ENCODE measurements at places on chromosomes 11 and 22.

GRCh38 chr22:37546437-37547250, 13.6 kb upstream of the CDC42EP1 start:
- DNase-seq, result no peak

- no peak for DNase-seq
These were observed 17.8 kb upstream of the DGCR8 start for GRCh38 chr22:20062043-20062765.

DNA sequence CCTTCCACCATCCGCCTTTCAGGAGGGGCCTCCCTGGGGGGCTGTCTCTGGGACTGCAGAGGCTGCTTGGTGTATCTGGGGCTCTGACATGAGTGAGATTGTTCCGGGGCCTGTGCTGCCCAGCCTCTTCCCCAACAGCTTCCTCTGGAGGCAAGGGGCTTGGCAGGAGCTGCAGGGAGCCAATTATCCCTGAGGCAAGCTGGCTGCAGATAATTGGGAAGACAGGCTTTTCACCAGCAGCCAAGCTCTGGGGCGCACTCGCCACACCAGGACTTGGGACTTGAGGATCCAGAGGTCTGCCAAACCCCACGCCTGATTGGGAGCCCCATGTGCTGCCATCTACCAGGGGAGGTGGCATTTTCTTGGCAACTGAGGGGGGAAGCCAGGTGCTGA, 15.6 kb upstream of the RTN4R start:
- no peak for DNase-seq

DNA sequence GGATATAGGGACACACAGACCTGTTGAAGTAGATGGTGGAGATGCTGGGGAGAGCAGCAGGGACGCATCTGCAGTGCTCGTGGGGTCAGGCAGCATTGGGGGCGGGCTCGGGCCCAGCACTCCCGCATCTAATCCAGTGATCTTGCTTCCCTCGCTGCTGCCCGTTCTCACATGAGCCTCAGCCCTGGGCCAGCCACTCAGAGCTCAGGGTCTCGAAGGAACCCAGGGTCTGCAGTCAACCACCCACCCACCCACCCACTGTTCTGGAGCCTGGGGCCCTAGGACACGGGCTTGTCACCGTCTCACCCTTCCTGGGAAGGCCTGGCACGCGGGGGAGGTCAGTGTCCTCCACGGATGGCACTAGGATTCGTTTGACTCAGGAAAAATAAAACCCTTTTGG, 406.0 kb downstream of the TBC1D22A start:
- no peak for DNase-seq

DNA sequence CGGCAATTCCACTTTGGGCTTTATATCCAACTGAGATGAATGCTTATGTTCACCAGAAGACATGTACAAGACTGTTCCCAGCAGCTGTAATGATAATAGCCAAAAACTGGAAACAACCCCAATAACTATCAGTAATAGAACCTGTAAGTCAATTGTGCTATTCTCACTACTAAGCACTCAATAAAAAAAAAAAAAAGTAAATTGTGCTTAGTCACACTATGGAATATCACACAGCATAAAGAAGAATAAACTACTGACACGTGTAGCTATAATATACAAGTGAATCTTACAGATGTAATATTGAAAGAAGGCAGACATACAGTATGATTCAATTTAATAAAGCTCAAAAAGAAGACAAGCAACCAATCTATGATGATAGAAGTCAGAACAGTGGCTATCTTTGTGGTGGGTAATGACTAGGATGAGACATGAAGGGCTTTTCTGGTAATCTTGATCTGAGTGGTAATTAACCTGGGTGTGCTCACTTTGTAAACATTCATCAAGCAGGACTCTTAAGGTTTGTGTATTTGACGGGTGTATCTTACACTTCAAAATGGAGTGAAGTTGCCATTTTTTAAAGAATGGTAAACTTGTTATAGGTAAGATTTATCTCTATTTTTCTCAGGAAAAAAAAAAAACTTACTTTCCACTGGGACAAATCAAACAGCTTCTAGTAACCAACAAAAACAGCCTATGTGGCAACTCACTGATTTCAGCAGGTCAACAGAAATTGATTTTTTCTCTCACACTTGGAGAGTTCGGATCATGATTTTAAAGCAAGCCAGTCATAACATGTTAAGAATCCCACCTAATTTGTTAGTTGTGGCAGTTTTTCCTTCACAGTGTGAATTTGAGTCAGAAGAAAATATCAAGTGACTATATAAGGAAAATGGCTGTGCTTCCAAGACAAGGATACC, 84.2 kb downstream of the CCDC83 start:
- DNase-seq, result no peak

DNA sequence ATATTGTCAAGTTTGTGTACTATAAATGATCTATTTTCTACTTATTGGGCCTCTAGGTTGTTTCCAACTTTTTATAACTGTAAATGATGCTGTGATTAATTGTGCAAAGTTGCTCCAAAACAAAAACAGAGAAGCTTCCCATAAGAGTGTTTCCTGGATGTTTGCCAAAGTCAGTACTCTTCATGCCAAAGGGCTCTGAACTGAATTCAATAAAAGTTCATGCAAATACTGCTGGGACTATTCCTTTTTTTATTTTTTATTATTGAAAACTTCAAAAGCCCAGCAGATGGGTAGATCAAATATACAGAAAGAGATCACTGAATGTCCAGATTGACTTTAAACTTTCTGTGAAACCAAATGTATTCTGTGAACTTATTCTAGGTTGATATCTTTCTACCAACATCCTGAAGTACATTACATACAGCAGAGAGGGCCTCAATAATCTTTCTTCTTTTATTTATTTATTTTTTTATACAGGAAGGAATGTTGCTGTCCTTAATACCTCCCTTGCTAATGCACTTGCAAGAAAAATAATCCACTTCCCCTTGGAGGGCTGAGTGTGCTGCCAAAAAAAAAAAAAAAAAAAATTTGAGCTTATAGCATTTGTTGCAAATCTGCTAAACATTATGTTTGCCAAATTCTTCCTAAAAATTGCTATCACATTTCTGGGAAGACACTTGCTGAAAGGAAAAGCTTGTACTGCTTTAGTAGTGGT, 53.0 kb downstream of the CTSC start:
- DNase-seq, result no peak

- no peak for DNase-seq
These were observed 6.0 kb downstream of the ELF5 start for GRCh38 chr11:34507610-34508009.

GRCh38 chr11:46263120-46263519, 14.3 kb upstream of the CREB3L1 start:
- DNase-seq, result no peak

GRCh38 chr11:77384571-77384970, 83.1 kb upstream of the GDPD4 start:
- DNase-seq, result no peak

- peak; percentile 68 for DNase-seq
These were observed 82.2 kb upstream of the SEPTIN5 start for GRCh38 chr22:19631899-19632667.

GRCh38 chr22:41975299-41976069, 6.2 kb downstream of the SEPTIN3 start:
- DNase-seq, result no peak

DNA sequence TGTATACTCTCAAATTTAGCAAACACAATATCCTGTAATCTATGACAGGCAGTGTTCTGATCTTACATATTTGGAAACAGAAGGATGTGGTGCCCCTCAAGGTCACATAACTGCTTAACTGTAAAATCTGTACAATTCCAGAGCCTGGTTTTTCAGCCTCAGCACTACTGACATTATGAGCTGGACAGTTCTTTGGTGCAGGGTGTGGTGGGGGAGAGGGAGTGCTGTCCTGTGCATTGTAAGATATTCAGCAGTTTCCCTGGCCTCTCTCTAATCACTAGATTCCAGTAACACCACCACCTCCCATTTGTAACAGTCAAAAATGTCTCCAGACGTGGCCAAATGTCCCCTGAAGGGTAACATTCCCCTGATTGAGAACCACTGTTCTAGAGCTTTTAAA, 1.8 kb upstream of the OR5B21 start:
- no peak for DNase-seq
